SK-N-MC (cell line): ENCODE measurements at places on chromosomes 13 and 19.

- DNase-seq, result no peak
Observed at GRCh38 chr19:17948514-17948900, 15.7 kb downstream of the CCDC124 start.

DNA sequence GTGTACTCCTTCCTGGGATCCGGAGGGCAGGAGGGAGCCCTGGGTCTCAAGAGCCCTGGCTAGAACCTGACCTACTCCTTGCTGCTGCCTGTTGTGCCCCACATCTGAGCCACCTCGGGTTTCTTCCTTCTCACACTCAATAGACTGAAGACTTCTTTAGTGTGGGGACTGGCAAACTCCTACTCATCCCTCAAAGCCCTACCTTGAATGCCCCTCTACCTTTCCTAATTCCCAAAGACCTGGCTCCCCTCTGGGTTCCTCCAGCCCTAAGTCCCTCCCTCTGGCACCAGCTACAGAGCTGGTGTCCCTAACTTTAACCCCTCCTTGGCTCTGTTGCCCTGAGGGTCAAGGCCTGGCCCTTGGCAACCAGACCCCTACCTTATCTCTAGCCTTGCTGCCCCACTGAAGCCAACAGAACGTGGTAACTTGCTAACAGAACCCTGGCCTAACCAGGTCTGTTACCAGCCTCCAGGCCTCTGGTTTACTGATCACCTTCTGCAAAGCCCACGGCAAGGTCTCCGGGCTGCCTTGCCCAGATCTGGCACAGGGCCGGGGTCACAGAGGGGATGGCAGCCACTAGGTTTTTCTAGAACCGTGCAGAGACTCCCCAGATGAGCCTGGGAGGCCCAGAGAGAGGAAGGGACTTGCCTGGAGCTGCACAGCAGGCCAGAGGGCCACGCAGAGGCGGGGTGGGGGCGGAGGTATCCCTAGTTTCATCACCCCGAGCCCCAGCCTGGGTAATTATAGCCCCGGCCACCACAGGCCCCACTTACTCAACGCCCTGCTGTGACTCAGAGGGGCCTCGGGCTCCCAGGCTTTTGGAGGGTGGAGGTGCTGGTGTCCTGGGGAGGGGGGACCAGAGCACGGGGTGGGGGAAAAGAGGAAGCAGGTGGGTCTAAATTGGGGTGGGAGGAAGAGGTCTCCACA is 15.3 kb downstream of the ZBTB7A start:
- DNase-seq, result no peak

GRCh38 chr13:99045396-99045795 is 67.5 kb upstream of the DOCK9 start:
- DNase-seq, result no peak

- no peak for DNase-seq
Observed at GRCh38 chr13:82011355-82011754, 1670.4 kb upstream of the SPRY2 start.

DNA sequence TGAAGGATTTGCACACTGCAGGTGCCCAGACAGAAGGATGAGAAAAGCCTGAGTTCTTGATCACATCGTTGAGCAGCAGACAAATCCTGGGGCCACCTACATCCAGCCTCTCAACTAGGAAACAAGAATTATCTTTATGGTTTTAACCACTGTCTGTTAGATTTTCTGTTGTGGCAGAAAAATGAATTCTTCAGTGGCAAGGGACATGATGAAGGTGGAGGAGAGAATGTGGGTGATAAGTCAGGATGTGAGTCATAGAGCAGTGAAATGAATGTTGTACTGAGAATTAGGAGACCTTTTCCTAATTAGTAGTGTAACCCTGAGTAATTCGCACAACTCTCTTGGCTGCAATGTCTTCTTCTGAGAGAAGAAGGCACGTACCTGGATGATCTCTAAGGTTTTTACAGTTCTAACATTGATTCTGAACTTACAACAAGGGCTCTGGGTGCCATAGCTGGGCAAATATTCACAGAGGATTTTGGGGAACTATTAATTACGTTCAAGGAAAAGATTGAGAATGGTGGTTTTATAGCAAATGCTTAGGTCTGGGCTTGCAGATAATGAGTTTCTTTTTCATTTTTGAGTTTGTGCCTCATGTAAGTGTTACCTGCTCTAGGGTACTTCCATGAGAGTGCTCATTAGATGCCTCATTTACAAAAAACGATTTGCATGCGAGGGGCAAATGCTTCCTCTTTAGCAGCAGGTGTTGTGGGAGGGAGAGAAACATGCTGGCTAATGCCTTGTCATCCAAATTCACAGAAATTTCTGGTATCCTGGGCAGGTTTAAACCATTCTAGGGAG is 111.0 kb upstream of the KL start:
- no peak for DNase-seq

DNA sequence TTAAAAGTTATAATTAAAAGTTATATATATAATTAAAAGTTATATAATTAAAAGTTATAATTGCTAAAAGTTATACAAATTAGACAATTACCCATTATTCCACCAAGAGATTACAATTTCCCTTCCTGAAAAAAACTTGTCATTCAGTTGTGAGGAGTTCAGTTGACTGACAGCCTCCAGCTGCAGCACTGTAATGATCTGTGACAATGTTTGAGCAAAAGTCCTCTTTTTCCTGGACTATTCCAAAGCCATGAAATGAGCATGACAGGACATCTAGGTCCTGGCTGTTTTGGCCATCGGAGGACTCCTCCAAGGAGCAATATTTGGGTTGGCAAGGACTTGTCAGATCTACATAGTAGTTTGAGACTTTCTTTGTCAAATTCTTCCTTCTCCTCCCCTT is 258.7 kb upstream of the EDNRB start:
- DNase-seq, result no peak

DNA sequence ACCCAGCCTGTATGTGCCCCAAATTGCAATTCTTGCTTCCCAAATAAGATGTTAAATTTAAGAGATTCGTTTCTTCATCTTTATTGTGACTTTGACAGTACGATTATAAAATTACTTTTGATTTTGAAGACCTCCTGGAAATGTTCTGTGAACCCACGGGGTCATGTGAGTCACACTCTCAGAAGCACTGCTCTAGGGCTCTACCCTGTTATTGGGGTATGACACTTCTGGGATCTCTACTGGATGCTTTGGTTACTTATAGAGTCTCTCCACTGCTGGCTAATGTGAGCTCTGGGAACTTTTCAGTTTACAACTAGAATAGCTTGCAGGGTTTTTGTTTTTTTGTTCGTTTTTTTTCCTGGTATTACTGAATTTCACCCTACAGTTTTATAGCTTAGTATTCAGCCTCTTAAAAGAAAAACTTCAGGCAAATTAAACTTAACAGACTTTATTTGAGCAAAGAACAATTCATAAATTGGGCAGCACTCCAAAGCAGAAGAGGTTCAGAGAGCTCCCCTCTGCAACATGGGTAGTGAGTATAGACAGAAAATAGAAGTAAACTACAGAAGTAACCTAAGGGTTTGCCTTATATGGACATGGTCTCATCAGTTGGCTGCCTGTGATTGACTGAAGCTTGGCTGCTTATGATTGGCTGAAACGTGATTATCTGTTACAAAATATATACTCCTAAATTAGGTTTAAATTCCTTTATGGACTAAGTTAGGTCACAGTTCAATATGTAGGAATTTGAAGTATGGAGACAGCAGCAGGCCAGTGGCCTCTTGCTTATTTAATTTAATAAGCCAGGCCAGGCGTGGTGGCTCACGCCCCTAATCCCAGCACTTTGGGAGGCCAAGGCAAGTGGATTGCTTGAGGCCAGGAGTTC is 28.5 kb upstream of the PSPC1 start:
- no peak for DNase-seq
